ENCODE measurements at places on chromosomes 5 and 9.

GRCh38 chr5:103305809-103306208 is 47.2 kb downstream of the MACIR start:
- no peak for DNase-seq

DNA sequence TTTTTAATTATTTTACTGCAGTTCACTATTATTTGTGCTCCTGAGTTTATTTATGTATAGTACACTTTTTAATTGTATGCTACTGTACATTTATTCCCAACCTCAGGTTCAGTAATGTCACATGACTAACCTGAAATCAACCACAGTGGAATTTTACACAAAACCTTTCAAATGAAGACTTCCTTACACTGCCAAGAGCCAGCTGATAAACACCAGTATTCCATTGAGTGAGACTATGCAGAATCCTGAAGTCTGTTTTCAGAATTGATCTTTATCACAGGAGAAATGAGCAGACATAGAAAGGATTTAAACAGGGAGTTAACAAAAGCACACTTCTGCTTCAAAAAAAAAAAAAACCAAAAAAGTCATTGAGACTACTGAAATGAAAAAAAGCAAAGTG is 219.5 kb downstream of the PRR16 start:
- no peak for DNase-seq

GRCh38 chr5:141850244-141850768 is 27.9 kb downstream of the PCDH1 start:
- DNase-seq = no peak

GRCh38 chr5:132429463-132430440 is 60.2 kb downstream of the SLC22A5 start:
- no peak for DNase-seq

GRCh38 chr9:96442491-96442890 is 7.5 kb upstream of the HABP4 start:
- DNase-seq = no peak

- no peak for DNase-seq
Measured at GRCh38 chr9:92324431-92324830, 719 bp downstream of the NOL8 start.

- DNase-seq = no peak
Measured at GRCh38 chr9:95574176-95574575, 57.4 kb upstream of the PTCH1 start.

GRCh38 chr9:81445331-81445921 is 243.9 kb downstream of the TLE1 start:
- DNase-seq = no peak

GRCh38 chr5:53318303-53318702 is 162.1 kb upstream of the FST start:
- no peak for DNase-seq

DNA sequence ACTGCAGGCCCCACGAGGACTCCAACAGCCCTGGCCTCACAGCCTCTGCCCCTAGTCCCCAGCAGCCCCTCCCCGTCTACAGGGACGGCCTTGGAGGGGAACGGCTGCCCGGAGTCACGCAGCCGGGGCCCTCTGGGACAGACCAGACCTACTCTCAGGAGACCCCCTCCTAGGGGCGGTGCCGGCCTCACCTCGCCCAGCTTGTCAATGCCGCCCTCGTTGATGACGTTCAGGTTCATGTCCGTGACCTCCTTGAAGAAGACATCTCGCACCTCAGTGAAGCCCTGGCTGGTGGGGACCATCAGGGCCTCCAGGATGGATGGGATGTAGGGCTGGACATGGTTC is 58.6 kb downstream of the LRSAM1 start:
- DNase-seq = no peak

DNA sequence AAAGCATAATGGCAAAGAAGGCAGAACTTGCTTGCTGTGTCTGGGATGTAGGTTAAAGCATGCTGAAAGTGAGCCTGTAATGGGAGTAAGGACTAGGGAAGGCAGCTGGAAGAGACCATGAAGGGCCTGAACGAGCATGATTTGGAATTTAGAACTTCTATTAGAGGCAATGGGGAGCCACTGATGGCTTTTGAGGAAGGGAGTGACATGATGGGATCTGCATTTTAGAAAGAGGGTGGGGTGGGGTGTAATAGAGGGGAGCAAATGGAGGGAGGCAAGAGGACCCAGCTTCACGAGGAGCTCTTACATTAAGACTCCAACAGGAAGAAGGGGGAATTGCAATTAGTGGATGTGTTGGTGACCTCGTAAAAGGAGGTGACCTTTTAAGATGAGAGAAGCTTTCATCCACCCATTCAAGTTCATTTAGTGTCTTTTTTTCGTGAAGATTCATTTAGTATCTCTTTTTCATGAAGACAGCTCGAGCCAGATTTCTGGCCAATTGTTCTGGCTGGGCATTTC is 13.6 kb upstream of the GABRP start:
- DNase-seq = no peak

GRCh38 chr5:122358372-122358979 is 46.4 kb downstream of the SNCAIP start:
- DNase-seq = no peak

DNA sequence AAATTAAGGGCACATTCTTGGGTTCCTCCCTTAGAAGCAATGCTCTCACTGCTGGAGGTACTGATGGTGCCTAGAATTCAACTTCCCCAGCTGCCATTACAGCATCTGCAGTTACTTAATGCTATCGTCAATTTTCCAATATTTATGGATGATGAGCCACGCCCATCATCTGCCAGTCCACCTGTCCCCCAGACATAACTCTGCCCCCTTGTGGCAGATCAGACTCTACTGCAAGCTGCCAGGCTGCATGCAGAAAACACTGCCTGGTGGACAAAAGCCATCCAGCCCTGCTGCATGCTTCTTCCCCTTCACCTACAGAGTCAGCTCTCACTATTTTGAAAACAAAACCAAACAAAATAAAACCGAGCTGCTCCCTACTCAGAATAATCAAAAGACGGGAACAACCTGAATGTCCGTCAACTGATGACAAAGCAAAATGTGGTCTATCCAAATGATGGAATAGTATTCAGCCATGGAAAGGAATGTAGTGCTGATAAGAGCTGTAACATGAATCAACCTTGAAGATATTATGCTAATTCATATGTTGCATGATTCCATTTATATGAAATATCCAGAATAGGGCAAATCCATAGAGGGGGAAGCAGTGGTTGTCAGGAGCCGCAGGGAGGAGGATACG is 66.4 kb downstream of the RETREG1 start:
- no peak for DNase-seq

- DNase-seq = peak; percentile 4
Measured at GRCh38 chr5:133952729-133953567, 15.5 kb downstream of the C5orf15 start.

DNA sequence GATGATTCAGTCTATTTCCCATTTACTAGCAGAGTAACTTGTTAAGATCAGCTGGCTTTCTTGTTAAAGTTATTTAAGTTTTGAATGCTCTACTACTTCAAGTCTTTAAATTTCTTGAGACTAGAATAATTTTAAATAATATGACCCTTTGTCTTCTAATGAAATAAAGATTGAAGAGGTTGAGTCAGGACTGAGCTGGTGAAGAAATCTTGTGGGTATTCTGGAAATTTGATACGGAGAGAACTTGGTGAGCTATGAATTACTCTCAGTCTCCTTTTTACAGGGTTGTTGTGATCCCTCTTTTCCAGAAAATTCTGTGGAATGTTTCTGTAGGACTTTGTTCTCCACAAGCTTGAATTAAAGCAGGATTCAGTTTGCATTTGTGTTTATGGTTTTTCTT is 29.3 kb downstream of the RNF20 start:
- DNase-seq = no peak

GRCh38 chr5:173202266-173202875 is 32.6 kb downstream of the NKX2-5 start:
- DNase-seq = no peak

- DNase-seq = no peak
Measured at GRCh38 chr5:21680196-21680595, 1172.9 kb downstream of the CDH12 start.

DNA sequence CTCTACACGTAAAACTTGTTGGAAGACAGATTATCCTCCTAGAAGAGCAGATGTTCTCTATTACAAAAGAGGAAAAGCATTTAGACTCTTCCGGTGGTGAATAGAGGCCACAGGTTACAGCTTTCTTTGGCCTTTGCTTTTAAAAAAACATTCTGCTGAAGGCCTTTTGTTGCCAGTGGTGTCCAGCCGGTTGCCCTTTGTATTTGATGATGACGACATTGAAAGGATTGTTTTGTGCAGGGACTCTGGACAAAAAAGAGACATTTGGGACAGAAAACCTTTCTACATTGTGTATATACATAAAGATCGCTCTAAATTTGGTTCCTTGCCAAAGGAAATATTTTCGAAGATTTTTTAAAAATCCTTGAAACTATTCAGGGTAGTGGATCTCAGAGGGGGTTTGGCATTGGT is 180.3 kb downstream of the C9orf152 start:
- no peak for DNase-seq

DNA sequence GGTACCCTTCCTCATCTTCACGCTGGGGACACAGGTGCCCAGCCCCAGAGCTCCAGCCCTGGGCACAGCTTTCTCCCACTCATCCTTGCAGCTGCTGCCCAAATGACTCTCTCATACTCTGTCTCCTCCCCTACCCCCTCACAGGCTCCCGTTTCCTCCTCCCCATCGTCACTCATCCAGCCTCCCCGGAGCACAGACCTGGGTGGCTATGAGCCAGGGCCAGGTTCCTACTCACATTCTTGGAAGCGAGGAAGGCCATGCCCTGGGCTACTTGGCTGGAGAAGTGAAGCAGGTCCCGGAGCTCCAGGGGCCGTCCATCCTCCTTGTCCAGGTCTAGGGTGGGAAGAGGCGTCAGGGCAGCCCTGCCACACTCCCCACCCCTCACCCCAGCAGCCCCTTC is 29.3 kb downstream of the CSF1R start:
- no peak for DNase-seq

DNA sequence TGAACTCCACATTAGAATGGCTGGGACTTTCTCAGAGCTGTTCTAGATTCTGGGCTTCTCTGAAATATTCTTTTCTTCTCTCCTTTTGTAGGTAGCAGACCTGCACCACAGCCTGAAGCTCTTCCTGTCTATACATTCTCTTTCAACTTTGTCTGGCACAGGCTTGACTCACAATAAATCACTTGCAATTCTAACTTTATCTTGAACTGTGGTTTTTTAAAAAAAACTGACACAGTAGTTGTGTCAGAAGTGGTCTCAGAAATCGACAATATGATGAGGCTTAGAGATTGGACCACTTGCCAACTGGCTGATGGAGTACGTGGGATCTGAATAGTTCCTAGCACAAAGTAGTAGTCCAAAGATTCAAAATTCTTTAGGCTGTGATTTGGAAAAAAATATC is 24.1 kb upstream of the CDH9 start:
- no peak for DNase-seq

GRCh38 chr5:174917976-174918554 is 193.7 kb downstream of the MSX2 start:
- no peak for DNase-seq

DNA sequence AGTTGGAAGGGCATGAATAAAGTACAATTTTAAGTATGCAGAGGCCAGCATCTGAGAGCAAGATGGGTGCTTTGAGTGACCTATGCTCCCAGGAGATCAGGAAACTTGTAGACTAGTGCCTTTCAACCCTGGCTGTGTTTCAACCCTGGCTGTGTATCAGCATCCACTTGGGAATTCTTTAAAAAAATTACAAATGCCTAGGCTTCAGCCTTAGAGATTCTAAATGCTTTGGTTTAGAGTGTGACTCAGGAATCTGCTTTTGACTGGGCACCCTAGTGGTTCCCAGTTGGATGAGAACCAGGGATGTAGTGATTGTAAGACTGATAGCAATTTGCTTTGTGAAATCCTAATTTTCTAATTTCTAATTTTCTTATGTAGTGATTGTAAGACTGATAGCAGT is 65.6 kb downstream of the RALGPS1 start:
- no peak for DNase-seq

GRCh38 chr5:15612915-15613635 is 113.1 kb downstream of the FBXL7 start:
- no peak for DNase-seq

- no peak for DNase-seq
Measured at GRCh38 chr9:131690941-131691573, 48.8 kb downstream of the RAPGEF1 start.
